ENCODE measurements at places on chromosomes 7 and 10. TPM values are rescaled to one million over a fixed set of nuclear protein-coding genes. Genes with fewer than 3 reads are reported as not detected.

ASZ1 gene
- not detected for total RNA-seq

RALA gene
- total RNA-seq = 37.1 TPM

DNA sequence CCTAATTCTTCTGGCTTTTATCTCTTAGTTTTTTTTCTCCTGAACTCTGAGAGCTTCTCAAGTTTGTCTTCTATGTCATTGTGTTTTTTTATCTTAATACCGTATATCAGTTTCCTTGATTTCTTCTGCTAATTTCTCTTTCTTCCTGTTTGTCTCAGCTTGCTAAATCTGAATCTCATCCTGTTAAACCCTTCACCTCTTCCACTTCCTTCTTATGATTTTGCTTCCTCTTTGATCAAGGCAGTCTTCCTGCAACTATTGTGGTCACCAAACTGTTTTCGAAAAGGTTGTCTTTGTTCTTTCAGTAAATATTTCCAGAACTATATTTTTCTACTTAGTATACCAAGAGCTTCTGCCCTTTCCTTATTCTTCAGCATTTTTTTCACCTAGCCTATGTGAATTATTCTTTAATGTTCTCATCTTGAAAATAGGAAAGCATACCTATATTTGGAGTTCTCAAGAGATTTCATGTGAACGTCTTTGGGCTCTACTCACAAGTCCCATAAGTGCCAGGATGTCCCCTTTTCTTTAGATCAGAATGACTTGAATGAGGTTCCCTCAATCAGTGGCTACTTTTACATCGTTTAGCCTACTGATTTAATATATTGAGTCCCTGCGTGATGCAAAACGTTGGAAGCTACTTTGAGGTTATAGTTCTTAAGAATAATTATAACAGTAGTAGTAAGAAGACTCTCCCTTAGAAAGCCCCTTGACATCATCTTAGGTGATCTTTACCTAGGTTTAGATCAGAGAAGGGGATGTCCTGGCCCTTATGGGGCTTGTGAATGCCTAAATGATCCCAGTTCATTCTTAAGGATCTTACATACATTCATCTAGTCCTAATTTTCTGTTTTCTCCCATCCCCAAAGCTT is 415.4 kb upstream of the AUTS2 start:
- no peaks in the 10 kb centered on the region for H3K4me1 ChIP-seq
- no peaks in the 10 kb centered on the region for H3K27me3 ChIP-seq
- DNase-seq = no peak
- H3K36me3 ChIP-seq = no peaks in the 10 kb centered on the region

DNA sequence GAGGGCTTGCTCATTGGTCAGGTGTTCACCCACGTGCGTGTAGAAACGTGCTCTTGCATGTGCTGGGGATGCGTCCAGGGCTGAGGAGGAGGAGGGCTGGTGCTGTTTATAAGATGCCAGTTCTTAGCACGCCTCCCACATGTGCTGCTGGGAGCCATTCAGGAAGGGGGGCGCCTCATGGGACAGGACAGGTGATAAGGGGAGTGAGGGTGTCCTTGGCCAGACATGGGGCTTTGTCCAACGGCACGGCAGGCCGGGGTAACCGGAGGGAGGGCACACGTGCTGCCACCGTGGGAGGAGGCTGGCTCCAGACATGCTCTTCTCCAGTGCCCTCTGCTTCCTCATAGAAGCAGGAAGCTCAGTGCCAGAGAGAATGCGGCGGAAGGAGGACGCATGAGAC is 150.0 kb downstream of the ZMYND11 start:
- H3K4me1 ChIP-seq = peaks cover 10% of the 10 kb centered on the region
- H3K4me3 ChIP-seq = no peak overlapping the region
- peaks cover 90% of the 10 kb centered on the region for H3K36me3 ChIP-seq
- no peaks in the 10 kb centered on the region for H3K27me3 ChIP-seq
- H3K27ac ChIP-seq = no peak overlapping the region

- no peak overlapping the region for H3K27ac ChIP-seq
- H3K4me3 ChIP-seq = no peak overlapping the region
- H3K4me1 ChIP-seq = peaks cover 16% of the 10 kb centered on the region
- H3K36me3 ChIP-seq = no peaks in the 10 kb centered on the region
Observed at GRCh38 chr7:37753398-37754050, 70.0 kb downstream of the GPR141 start.

DNA sequence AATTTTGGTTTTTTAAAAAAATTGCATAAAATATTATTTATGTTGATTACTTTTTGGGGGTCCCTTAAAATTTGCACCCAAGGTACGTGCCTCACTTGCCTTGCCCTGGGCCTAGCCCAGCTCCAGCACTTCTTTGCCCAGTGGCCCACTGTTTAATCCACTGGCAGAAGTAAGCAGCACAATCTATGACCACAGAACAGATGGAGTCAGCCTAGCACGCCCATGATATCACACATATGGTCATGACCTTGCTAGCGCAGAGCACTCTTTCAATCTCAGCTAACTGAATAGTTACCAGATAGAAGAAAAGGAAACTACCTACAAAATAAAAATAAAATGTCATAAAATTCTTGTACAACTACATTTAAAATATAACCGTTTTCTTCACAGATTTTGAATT is 5.6 kb downstream of the OGA start:
- H3K36me3 ChIP-seq = peaks cover 60% of the 10 kb centered on the region
- no peak overlapping the region for H3K27ac ChIP-seq
- no peak overlapping the region for H3K4me3 ChIP-seq
- no peaks in the 10 kb centered on the region for H3K27me3 ChIP-seq
- DNase-seq = no peak

DIP2C gene
- total RNA-seq = 43.1 TPM

SLC12A9 gene
- 5.2 TPM for total RNA-seq

- H3K4me3 ChIP-seq = no peak overlapping the region
- no peaks in the 10 kb centered on the region for H3K36me3 ChIP-seq
- DNase-seq = no peak
- H3K4me1 ChIP-seq = no peaks in the 10 kb centered on the region
- no peak overlapping the region for H3K27ac ChIP-seq
Observed at GRCh38 chr7:17492437-17492836, 194.0 kb downstream of the AHR start.
